ENCODE measurements at places on chromosomes 6 and 20.
A peak's percentile ranks its signal among the peaks of the same experiment; 100 is the strongest.

- DNase-seq = peak; percentile 48
Measured at GRCh38 chr6:28807682-28808280, 116.0 kb downstream of the TRIM27 start.

DNA sequence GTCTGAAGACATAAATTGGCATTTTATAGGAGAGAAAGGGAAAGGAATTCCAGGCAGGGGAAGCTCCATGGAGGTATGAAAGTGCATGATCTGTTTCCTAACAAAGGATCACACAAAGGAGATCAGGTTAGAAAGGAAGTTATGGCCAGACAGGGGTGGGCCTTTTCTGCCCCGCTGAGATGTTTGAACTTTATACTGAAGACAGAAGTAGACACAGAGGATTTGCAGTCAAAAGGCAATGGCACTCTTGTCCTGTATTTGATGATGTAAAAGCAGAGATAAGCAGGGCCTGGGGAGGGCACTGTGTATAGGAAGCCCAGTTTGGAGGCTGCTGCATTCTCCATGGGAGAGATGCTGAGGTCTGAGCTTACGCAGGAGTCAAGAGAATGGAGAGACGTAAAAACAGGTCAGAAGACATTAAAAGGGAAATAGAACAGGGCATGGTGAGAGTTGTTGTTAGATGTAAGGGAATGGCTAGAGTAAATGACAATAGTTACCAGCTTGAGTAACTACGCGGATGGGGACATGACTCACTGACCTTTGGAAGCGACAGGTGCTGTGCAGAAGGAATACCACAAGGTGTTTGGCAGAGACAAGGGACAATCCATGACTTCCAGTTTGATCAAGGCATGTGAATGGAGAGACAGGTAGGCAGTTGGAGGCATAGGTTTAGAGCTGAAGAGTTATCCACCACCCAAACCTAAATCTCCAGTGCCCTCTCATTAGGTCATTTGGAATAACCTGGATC is 190.6 kb upstream of the SASH1 start:
- DNase-seq = no peak

GRCh38 chr20:4299773-4300172 is 284.4 kb upstream of the RNF24 start:
- DNase-seq = no peak

DNA sequence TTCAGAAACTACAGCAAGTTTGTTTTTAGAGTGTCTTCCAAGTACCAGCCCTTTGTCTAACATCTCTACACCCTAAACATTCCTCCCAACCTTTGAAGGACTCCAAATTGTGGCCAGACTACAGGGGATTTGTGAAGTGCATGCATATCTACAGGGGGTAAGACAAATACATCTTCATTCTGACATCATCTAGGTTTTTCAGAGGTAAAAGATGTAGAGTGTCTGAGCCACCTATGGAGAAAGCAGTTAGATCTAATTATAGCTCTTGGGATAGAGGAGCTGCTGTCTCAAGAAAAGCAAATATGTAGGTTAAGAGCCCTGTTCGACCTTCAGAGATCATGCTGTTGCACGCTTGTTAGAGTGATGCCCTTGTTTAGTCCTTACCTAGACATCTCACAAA is 617.7 kb upstream of the AGPAT4 start:
- DNase-seq = no peak

DNA sequence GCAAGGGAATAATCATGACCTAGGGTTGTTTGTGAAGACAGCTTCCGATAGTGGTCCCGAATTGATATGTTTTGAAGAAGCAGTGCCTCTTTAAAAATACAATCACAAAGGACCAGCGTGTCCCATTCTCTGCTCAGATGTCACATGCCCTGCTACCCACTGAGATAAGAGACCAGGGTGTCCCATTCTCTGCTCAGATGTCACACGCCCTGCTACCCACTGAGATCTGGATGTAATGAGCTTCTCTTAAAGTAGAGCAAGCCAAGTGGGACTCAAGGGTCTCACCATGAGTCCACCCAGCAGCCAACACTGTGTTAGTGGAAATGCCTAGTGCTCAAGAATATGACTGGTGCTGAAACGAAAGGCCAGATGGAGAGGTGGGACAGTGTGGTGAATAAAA is 22.2 kb downstream of the RIN2 start:
- no peak for DNase-seq

All from cardiac muscle cell (in vitro differentiated cells and primary cell).